ENCODE measurements at places on chromosomes 2 and 18.

GRCh38 chr2:16050908-16051489 lies 110.6 kb downstream of the MYCN start:
- DNase-seq: no peak

DNA sequence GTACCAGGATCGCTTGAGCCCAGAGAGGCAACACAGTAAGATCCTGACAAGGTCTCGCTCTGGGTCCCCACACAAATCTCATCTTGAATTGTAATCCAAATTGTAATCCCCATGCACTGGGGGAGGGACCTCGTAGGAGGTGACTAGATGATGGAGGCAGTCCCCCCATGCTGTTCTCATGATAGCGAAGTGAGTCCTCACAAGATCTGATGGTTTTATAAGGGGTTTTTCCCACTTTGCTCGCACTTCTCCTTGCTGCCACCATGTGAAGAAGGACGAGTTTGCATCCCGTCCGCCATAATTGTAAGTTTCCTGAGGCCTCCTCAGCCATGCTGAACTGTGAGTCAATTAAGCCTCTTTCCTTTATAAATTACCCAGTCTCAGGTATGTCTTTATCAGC lies 46.0 kb upstream of the SERTAD2 start:
- DNase-seq: no peak

DNA sequence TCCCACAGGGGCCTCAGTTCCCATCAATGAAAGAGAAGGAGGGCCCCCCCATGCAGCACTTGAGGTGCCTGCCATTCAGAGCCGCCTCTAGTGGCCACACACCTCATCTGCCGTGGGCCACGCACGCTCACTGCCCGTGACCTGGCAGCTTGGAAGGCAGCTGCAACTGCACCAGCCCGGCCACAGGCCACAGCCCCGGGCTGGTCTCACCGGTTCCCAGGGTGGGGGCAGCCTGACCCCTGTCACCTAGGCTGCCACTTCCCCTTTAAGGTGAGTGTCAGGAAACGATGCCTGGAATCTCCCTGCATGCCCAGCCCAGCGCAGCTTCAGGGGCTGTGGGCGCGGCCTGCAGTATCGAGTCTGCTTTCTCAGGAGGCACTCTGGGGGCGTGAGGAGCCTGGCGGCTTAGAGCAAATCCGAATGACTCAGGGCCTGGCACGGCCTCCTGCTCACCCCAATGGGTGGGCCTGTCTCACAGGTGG lies 2.6 kb downstream of the MAB21L4 start:
- DNase-seq: no peak

DNA sequence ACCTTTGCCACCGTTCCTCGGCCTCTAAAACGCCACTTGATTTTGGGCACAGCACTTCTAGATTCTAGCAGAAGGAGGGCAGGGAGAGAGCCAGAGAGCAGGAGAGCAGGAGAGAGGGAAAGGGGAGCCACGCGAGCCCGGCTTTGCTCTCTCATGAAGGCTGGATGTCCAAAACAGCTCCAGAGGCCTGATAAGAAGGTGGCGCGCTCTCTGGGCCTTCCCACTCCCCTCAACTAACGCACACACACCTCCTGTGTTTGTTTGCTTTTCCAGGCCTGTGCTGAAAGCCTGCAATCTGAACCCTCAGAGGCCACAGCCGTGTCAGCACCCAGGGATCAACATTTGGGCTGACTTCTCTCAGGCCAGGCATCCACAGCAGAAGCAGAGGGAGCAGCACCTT lies 184.8 kb upstream of the SOX11 start:
- no peak for DNase-seq

DNA sequence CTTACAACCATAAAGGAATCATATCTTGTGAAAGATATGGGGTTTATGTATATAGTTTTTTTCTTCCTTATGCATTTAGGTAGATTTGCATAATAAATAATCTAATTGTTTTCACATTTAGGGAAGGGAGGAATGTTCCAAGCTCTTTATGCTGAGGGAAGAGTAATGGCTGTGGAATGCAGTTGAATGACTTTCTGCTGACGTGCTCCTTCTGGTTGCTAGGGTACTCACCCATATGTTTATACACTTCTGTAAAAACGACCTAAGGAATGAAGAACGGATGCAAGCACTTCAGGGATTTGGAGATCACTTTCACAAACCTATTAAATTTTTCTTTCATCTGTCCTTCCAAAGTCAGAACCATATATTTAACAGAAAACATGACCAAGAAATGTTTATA lies 29.2 kb upstream of the PPP4R1 start:
- DNase-seq: peak; percentile 86
